ENCODE measurements at places on chromosomes 4 and X.

GRCh38 chrX:17471121-17471520, 96.1 kb downstream of the NHS start:
- no peak for DNase-seq

DNA sequence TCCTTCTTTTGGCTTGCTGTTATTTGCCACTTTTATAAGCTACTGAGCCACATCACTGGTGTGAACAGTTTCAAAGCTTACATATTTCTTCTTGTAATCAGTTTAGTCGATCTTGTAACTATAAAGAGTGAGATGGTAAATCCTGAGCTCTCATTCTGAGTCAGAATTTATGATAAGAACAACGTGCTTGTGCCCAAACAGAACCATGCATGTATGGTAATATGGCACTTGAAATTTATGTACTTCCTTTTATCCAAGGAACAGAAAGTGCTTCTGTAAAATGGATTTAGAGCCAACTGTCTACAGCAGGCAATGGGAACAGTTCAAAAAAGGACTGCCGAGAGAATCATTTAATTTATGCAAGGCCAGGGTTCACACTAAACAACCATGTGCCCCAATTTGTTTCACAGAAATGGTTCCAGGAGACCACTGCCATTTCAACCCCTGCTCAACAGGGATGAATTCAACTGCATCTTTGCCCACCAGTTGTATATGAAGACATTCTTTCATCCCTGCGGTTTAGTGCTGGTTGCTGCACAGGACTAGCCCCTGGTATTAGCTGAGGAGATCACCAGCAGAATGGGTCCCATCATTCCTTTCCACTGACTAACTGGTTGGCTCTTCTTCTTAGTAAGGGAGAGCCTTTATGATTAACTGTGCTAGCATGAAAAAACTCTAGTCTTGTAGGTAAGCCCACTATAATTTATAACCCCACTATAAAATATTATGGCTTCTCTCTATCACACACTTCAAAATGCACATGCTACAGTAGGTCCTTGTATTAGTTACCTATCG, 162.9 kb upstream of the PGRMC2 start:
- DNase-seq: no peak

DNA sequence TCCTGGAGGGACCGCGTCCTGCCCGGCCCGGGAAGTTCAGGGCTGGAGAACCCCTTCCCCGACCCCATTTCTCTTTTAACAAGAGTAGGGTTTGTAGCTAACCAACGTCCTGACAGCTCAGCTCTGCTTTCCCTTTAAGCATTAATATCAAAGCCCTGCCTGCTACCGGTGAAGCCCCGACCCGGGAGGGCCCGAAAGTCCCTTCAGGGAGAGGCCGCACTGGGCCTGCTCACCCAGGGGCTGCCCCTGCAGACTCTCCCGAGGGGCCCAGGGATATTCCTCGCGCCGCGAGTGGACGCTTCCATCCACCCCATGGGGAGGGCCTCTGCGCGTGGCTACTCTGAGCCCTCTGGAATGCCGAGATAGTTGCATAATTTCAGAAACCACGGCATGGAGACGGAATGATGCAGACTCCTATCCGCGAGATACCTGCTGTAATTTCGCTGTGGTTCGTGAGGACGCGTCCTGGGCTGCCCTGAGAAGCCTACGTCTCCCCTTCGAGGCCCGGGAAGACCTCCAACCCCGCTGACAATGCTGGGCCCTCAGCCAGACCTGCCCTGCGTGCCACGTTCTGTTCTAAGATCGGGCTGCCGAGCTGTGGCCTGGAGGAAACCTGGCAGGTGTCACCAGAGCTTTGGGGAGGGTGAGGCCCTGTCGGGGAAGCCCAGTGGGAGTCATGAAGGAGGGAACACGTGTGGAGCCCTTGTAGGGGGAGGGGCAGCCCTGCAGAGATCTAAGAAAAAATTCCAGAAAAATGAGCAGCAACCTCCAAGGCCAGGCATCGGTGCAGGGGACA, 999 bp upstream of the CTBP1 start:
- DNase-seq: no peak

- DNase-seq: no peak
Measured at GRCh38 chr4:35802644-35803043, 441.7 kb downstream of the ARAP2 start.

- DNase-seq: no peak
Measured at GRCh38 chrX:13661735-13662288, 8.9 kb downstream of the TCEANC start.

DNA sequence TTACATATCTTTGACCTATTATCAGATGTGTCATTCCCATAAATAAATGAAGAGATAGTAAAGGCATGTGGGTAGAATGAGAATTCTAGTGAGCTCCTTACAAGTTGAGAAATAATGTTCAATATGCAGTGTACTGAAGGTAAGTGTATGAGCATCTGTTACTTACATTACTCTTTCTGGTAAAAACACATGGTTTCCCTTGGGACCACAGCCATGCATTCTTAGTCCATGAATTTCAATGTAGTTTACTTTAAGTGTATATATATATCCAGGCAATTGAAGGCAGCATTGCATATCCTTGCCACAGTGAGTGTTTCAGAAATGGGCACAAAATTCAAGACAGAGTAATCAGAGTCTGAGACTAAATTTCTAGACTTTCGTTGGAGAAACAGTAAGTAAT, 277.2 kb downstream of the CXXC4 start:
- no peak for DNase-seq

DNA sequence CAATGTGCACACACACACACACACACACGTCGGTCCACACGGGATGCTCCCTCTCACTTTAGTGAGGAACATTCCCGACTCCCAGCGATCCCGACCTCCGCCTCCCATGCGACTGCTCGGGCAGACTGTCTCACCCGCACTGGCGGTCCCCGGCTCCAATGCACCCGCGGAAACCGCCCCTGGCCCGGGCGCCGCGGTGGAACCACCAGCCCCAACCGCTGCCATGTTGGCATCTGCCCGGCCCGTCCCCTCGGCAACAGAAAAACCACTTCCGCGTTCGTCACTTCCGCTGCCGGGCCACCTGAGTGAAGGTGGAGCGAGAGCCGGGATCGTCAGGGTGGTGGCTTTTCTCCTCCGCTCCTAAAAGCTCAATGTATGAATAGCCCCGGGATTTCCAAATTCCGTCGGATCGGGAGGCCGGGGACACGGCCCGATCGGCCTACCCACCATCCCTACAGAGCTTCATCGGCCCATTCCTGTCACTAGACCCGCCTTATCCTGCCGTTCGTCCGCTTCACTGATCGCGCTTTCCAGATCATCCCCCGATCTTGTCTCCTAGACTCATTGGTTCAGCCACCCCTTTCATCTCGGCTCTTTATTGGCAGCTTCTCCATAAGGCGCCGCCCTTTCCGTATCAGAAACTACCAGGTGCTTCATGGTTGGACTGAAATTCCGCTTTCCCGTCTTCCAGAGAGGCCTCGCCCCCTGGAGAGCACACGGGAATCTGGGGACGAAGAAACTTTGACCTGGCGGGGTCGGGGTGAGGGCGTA, at the start of gene SLC35A2:
Gene SLC35A2 (minus strand): TSS at position 235 of the 771 bp plus-strand sequence. CDS start 10 bp downstream, at position 225.
- DNase-seq: no peak

DNA sequence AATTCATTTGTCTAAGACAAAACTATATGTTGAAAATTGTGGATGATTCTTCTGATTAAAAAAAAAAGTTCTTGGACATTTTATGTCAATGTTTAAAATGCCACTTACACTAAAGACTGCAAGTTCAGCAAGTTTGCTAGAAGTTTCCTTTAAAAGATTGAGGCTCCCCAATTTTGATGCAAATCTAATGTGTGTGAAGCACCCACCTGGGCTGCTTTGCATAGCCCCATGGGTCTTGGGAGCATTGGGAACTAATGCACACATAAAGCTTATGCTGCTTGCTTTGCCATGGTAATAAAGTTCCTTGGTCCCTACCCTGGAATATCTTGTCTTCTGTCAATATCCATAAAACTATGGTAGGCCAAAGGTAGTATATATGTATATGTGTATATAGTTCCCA, 725.9 kb upstream of the GRID2 start:
- no peak for DNase-seq
